CD8-positive, alpha-beta T cell (primary cell): ENCODE measurements at places on chromosomes 1 and 21.
A peak's percentile ranks its signal among the peaks of the same experiment; 100 is the strongest.

DNA sequence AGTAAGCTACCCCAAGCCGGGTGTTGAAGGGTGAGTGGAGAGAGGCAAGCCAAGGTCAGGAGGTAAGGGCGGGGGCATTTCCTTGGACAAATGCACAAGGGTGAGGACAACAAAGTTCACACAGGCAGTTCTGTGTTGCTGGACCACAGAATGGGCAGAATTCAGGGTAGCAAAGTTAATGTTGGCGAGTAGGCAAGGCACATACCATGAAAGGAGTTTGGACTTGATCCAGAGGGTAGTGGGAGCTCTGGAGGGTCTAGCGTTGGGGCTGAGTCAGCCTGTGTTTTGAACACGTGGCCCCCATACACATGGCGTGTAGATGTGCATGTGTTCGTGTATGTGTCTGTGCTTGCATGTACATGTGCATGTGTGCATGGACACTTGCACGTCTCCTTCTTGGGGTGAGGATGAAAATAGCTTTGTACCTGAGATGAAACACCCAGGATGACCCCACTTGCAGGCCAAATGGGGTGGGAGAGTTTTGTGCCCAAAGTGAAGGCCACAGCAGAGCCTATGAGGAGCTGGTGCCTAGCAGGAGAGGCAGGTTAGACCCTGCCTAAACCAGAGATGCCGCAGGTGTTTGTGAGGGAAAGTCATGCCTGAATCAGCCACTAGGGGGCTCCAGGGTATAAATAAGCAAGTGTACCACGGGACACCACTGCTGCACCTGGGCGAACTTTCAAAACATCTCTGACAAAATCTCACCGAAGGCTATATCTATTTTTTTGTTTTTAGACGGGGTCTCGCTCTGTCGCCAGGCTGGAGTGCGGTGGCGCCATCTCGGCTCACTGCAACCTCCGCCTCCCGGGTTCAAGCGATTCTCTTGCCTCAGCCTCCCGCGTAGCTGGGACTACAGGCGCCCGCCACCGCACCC is 21.8 kb downstream of the SLC27A3 start:
- peak; percentile 86 for DNase-seq

DNA sequence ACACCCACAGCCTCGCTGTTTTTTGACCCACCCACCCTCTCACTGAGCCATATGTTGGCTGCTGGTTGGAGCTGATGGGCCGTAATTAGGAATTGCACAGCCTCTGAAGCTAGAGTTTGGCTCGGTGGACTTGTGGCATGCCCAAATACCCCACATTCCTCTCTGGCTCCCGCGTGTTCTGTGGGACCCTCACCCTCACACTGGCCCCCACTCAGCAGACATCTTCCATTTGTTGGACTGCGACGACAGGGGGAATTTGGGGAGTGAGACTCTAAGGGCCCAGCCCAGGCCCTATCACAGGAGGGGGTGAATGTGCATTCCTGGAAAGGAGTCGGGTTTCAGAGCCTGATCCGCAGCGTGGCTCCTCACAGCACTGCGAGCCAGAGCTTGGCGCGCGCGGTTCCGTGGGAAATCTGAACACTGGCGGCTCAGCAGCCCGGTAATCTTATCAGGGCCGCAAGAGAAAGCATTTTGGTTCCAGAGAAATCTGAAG is 5.2 kb downstream of the RCSD1 start:
- no peak for DNase-seq

DNA sequence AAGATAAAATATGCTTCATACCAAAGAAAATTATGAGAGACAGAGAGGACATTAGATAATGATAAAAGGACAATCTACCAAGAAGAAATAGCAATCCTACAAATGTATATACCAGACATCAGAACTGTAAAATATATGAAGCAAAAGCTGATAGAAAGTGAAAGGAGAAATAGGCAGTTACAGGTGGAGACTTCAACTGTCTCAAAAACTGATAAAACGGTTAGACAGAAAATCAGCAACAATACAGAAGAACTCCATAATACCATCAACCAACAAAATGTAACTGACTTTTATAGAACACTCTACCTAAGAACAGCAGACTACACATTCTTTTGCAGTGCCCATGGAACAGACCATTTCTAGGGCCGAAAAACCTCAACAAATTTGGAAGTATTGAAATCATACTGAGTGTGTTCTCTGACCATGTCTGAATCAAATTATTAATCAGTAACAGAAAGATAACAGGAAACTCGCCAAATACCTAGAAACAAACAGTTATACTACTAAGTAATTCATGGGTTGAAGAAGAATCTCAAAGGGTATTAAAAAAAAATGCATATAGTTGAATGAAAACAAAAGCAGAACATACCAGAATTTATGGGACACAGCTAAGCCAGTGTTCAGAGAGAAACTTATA is 132.1 kb downstream of the RPS6KC1 start:
- no peak for DNase-seq

DNA sequence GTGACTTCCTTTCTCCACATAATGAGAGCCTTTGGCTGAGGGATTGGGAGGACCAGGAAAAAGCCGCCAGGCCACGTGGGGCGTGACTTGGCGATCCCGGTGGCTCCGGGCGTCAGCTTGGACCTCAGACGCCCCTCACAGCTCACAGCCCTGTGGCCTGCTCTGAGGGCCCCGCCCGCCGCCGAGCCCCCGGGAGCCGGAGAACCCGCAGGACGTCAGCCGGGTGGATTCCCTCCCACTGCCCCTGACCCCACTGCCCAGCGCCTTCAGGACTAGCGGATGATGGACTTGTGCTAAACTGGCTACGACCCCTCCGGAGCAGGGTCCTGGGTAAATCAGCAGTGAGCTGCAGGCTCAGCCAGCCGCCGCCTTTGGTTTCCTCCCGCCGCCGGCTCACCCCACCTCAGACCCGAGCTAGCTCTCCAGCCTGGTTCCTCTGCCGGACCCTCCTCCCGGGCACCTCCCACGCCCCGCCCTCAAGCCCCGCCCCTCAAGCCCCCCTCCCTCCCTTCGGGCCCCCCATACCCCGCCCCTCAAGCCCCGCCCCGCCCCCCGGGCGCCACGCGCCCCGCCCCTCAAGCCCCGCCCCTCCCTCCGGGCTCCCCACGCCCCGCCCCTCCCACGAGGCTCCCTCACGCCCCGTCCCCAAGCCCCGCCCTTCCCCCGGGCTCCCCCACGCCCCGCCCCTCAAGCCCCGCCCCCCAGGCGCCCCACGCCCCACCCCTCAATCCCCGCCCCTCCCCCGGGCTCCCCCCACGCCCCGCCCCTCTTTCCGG is 10.0 kb upstream of the FAAP20 start:
- DNase-seq = no peak

DNA sequence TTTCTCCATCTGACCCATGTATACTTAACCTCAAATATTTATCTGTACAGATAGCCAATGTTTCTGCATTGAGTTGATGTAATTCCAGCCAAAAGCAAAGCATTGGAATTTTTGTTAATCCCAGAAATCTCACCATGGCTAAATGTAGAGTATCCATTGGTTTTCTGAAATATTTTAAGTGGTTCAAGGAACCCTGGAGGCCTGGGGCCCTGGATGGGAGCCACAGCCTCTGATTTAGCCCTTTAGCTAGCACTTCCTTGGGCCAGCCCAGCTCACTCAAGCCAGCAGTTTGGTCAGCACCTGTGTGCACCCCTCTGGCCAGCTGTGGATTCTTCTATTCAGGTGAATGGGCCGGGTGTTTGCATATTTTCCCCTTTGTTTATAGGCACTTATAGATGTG is 18.8 kb upstream of the EPS8L3 start:
- no peak for DNase-seq

DNA sequence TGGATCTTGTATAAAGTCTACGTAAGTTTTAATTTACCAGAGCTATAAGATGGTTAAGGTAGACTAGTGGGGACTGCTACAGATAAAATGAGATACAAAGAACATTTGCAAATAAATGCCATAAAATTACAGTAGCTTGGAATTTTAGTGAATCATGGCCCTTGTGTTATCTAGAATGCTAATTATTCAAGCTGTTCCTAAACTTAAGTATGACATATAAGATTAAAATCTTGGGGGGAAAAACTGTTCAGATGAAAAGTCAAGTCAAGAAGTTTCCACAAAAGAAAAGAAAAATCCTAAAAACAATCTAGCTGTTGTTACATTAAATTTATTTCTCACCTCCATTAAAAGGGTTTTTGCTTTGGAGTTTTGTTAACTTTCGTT is 51.7 kb downstream of the SIM2 start:
- no peak for DNase-seq

DNA sequence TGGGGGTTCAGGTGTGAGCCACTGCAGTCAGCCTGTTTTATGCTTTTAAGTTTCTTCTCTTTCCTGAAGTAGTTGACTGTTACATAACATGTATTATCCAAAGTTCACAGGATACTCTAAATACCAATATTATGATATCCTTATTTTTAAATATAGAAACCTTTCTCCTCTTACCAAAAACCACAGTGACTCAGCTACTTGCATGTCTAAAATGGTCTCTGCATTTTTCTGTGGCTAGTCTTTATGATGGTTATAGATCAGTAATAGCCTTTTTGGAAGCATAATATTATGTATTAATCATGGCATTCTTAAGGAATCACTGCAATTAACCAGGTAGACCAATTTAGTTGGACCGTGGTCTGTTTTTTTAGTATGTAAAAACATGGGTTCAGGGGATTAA is 210.8 kb upstream of the CACYBP start:
- no peak for DNase-seq

DNA sequence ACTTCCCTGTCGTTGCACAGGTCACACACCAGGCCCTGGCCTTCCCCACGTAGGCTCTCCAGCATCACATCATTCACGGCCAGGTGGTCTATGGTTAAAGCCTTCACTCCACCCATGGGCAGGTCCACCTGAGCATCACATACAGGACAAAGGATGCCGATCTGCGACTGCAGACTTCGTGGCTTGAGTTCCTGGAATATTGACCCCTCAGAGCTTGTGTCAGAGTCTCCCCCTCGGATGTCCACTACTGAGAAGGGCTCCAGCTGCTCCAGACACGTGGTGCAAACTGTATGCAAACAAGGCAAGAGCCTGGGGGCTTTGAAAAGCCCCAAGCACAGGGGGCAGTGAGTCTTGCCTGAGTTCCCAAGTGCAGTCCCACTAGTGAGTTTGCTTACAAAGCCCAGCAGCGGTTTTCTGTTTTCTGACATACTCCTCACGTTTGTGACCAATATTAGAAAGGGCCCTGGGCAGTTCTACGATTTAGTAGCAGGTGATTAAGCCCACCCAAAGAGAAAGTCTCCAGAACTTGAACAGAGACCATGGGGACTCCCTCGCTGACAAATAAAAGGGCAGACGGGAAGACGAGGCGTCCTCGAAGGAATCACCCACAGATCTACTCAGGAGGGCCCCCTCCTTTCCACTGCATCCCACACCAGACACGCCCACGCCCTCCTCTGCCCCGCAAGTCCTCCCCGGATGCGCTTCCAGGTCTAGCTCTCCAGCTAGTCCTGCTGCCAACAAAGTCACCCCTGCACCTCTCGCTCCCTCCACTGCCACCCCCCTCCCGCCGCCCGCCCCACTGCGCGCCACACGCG is 568 bp downstream of the TRIM45 start:
- no peak for DNase-seq

GRCh38 chr1:110967256-110967655 is 3.5 kb upstream of the LRIF1 start:
- DNase-seq = no peak

- no peak for DNase-seq
Observed at GRCh38 chr1:165531021-165531420, 12.8 kb upstream of the LRRC52 start.

DNA sequence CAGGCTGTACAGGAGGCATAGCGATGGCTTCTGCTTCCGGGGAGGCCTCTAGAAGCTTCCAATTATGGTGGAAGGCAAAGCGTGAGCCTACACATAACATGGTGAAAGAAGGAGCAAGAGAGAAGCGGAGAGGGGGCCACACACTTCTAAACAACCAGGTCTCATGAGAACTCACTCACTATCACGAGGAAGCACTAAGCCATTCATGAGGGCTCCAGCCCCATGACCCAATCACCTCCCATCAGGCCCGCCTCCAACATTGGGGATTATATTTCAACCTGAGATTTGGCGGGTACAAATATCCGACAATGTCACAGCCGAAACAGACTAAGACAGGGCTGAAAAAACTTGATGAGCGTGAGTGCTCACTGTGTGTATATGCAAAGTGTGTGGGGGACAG is 89.3 kb upstream of the CNIH3 start:
- no peak for DNase-seq

- DNase-seq = no peak
Observed at GRCh38 chr1:47814612-47815395, 182.4 kb downstream of the TRABD2B start.

DNA sequence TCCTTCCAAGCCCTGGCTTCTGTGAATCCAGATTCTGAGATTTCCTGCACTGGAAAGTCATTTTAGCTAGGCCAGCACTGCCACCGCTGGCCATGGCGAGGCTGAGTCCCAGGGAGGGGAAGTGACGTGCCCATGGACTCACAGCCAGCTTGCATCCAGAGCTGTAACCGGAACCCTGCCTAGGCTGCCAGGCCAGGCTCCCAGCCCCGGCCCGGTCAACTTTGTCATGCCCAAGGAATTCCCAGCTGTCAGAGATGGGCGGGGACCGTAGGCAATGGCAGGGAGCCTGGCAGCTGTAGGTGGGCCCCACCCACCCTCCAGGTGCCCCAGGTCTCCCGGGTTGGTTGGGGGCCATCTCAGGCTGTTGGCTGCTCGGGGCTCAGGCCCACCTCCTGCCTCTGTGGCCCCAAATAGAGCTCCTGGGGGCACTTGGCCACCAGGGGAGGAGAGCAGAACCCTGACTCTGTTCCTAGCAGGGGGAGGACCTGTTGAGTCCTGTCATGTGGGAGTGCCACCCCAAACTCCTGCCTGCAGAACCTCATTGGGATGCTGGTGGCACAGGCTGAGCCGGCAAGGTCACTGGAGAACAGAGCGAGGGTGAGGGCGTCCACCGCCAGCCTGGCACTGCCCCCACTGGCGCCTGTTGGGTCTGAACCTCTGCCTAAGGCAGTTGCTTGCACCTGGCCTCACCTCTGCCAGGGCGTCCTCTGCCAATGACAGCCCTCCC is 57.8 kb downstream of the FOXO6 start:
- no peak for DNase-seq

DNA sequence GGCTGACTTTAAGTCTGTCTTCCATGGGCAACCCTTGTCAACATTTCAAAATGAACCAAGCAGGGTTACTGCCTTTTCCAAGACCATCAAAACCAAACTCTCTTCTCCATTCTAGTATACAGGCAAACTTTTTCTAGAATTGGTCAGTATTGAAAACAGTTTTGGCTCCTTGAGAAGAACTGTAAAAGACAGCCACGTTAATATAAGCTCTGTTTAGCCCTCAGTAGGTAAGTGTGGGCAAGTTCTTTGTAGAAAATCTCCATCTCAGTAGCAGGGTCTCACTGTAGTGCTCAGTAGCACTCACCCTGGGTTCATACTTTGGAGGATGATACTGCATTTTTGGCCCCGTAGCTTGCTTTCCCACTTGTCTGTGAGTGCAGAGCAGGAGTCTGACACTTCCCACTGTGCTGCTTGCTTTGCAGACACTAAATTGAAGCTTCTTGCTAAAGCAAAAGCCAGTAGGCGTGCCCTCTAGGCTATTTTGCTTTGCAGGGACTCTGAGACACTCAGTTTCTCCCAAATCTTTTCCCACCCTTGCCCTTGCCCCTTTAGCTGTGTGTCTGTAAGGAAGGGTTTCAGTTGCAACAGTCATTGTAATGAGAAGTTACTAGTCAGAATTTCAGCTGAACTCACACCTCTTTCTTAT is 34.3 kb upstream of the CACYBP start:
- DNase-seq = peak; percentile 3

GRCh38 chr1:108947871-108948525 is 15.3 kb downstream of the CLCC1 start:
- DNase-seq = no peak

- DNase-seq = no peak
Observed at GRCh38 chr1:246608616-246609376, 42.5 kb downstream of the CNST start.

GRCh38 chr1:245051349-245052221 is 103.2 kb upstream of the KIF26B start:
- no peak for DNase-seq
